Fibroblast of skin of right quadriceps (primary cell): ENCODE measurements at places on chromosomes 11 and 22.

DNA sequence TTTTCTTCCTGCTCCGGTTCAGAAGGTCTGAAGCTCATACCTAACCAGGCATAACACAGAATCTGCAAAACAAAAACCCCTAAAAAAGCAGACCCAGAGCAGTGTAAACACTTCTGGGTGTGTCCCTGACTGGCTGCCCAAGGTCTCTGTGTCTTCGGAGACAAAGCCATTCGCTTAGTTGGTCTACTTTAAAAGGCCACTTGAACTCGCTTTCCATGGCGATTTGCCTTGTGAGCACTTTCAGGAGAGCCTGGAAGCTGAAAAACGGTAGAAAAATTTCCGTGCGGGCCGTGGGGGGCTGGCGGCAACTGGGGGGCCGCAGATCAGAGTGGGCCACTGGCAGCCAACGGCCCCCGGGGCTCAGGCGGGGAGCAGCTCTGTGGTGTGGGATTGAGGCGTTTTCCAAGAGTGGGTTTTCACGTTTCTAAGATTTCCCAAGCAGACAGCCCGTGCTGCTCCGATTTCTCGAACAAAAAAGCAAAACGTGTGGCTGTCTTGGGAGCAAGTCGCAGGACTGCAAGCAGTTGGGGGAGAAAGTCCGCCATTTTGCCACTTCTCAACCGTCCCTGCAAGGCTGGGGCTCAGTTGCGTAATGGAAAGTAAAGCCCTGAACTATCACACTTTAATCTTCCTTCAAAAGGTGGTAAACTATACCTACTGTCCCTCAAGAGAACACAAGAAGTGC, 661 bp upstream of the MALAT1 start:
- DNase-seq: peak; percentile 72

- DNase-seq: no peak
Observed at GRCh38 chr11:94590352-94591041, 23.3 kb downstream of the PIWIL4 start.

DNA sequence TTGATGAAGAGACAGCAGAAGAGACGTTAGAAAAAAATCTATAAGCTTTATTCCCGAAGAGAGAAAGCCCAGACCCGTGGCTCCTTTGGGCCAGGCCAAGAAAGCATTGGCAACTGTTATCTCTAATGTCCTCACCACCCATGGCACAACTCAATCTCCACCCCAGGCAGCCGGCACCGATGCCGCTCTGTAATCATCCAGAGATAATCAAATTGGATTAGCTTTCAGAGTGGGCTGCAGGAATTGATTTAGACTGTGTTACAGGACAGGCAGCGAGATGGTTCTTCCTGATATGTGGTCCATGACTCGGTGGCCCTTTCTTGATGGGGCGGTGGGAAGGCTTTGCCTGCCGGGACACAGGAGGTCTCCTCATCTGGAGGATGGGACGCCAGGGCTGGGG, 383.9 kb downstream of the TBC1D22A start:
- no peak for DNase-seq

DNA sequence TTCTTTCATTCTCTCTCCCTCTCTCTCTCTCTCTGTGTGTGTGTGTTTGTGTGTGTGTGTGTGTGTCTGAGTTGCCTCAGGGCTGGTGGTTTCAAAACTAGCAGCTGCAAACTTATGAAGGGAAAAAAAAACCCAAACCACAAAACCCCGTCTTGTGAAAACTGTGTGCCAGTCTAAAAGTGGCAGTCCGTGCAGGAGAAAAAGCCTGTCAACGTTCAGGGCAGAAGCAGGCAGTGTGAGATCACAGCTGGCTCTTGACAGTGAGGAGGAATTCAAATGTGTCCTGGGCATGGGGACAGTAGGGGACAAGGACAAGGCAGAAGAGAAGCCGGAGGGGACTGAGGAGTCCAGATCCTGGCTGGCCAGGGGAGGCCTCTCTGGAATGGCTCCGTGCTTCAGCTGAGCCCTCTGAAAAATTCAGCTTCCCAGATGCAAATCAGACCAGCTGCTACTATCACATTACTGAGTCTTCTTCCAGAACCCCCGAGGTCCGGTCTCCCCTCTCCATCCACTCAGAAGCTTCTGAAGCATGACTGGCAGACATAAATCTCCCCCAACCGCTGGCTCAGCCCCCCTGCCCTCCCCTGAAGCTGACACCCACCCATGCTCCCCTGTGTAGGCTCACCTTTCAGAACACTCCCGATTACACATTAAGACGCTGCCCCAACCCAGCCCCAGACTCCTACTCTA, 31.9 kb downstream of the FLI1 start:
- DNase-seq: peak; percentile 40

DNA sequence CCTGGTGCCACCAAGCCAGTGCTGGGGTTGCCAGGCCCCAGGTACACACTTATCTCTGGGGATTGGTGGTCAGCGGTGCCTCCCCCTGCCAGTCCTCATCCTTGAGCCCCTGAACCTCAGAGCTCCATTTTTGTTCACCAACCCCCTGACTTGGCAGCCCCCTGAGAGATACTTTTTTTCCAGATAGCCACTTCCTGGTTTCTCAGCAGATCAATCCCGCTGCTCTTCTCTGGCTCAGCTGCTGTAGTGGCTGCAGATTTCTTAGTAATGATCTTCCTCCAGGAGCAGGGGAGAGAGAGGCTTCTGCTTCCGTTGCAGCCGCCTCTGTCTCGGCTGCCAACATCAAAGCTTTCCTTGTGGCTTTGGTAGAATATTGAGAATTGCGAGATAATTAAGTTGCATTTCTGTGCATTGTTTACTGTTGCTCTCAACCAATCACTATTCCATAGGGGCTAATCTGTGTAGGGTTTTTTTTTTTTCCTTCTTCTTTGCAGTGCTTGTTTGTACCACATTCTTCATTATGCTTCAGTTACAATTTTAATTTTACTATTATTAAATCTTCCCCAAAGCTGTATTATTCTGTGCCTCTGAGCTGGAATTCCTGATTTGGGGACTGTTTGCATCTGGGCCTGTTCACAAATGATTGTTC, 92.1 kb downstream of the PKNOX2 start:
- no peak for DNase-seq

DNA sequence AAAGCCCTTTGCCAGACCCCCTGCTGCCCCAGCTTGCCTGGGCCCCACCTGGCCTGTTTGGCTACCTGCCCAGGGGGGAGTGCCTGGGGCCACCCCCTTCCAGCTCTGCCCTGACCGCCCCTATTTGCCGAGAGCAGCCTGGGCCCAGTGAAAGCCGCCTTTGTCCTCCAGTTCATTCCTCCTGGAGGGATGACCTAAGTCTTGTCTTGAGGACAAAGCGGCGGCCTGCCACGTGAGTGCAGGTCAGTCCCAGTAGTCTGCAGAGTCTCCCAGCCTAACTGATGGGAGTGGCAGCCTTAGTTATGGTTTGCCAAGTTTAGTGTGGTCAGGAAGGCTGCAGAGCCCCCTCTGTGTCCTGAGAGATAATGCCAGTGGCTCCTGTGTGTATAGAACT, 115.9 kb upstream of the CRYBB3 start:
- DNase-seq: no peak

DNA sequence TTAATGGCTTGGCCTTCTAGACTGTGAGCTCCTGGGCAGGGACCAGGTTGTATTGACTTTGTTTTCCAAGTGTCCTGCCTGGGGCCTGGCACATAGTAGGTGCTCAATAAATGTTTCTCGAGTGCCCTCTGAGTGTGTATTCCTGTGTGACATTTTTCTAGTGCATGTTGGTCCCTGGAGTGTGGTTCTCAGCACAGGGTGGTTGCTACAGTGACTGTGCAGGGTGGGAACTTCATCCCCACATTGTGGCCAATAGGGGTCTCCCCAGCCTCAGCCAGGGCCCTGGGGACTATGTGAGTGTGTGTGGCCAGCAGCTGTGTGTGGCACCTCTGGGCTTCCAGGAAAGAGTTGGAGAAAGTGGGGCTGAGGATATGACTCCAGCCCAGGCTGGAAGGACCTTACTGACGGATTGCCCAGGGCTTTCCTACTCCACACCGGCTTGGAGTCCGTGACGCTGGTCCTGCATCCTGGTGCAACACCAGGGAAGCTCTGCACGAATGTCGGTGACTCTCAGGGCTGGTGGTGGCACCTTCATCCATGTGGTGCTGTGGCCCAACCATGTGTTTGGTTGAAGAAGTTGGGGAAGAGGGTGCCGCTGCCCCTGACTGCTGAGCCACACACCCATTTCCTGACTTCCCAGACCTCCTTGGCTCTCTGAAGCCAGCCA, 9.0 kb upstream of the MARK2 start:
- DNase-seq: peak; percentile 50

GRCh38 chr11:16117989-16118756, 238.2 kb downstream of the SOX6 start:
- DNase-seq: no peak

GRCh38 chr11:60064111-60064510, 7.6 kb downstream of the MS4A3 start:
- DNase-seq: no peak

DNA sequence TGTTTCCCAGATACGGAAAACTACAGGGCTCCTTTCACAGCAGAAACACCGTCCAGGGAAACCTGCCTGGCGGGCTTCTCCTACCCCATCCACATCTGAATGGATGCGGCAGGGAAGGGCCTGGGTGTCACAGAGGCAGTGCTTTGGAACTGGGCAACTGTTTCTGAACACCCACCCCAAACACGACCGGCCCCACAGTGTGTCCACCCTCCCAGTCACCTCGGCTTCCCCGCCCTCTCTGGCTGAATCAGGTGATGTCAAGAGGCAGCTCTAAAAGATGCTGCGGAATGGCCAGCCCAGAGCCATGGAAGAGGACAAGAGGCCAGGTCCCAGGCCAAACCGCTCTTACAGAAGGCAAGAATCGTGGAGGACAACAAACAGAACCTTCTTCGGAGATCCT, 22.0 kb downstream of the IFT27 start:
- DNase-seq: no peak

GRCh38 chr11:60944490-60945294, 7.3 kb downstream of the SLC15A3 start:
- DNase-seq: no peak

DNA sequence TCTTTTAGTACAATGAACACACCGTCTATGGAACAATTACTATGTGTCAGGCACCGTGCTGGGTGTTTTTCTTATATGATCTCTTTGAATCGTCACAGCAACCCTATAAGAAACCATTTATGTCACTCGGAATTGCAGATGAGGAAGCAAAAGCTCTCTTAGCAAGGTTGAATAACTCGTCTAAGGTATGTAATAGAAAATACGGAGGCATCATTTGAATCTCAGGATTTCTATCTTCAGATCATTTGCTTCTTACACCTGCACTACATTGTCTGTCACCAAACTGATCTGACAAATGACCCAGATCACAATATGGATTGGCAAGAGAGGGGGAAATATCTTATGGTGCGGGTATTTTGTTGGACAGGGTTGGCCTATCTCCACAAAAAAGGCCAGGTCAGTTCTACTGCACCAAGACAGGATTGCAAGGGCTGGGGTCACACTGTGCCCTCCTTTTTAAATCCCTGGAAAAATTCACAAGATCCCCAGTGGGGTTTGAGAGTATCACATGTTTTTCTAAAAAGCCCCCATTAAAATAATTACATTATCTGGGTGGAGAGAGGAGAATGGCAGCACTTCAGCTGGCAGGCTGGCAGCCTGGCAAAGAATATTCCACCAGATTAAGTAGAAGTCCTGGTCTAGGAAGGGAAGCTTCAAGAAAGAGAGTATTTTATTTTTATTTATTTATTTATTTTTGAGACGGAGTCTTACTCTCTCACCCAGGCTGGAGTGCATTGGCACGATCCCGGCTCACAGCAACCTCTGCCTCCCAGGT, 110.7 kb upstream of the CLMP start:
- DNase-seq: no peak

GRCh38 chr11:126415128-126415527, 59.6 kb downstream of the ST3GAL4 start:
- DNase-seq: peak; percentile 46

DNA sequence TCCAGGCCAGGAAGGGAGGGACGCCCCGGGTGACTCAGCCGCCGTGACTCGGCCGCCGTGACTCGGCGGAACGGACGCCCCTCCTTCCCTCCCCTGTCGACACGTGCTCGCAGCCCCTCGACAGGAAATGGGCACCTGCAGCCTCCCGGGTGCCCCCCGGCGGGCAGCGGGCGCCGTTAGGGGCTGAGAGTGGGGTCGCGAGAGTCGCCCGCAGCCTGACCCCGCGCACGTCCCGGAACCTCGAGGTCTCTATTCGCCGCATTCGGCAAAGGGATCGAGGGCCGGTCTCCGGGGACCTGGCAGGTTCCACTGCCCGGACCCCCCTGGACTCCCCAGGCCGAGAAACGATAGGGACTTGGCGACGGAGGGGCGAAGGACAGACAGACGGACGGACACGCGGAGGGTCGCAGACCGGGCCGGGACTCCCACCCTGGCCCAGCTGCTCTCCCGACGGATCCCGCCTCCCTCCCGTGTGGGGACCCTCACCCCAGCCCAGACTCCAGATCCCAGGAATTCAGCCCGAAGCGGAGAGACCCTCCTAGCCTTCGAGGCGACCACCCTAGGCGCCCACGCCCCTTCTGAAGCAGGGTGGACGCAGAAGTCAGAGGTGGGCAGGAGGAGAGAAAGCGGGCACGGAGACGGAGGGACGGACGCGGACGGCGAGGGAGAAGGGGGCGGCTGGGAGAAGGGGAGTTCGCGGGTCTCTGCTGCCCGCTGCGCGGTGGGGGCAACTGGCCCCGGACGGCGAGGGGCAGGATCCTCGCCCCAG, 648 bp downstream of the FOSL1 start:
- peak; percentile 79 for DNase-seq

GRCh38 chr22:28466399-28466798, 213.2 kb downstream of the TTC28 start:
- no peak for DNase-seq

DNA sequence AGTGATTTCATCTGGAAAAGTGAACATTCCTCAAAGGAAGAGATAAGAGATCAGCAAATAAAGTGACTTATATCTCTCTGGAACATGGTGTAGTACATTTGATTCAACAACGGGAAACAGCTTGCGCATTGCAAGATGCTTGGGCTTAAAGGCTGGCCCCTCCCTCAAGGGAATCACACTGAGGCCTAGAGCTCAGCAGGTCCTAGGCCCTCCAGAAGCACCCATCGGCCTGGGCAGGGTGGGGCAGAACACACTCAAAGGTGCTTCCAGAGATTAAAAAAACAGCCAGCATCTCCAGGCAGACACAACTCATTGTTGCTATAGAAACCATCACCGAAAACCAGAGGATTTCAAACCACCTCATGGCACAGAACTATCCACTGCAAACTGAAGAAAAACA, 69.0 kb upstream of the ARFGAP3 start:
- DNase-seq: no peak

- peak; percentile 26 for DNase-seq
Observed at GRCh38 chr22:22720201-22720723, 75.8 kb downstream of the GGTLC2 start.
